Amygdala (tissue), 56 donors: ENCODE measurements at places on chromosomes 4 and X.

DNA sequence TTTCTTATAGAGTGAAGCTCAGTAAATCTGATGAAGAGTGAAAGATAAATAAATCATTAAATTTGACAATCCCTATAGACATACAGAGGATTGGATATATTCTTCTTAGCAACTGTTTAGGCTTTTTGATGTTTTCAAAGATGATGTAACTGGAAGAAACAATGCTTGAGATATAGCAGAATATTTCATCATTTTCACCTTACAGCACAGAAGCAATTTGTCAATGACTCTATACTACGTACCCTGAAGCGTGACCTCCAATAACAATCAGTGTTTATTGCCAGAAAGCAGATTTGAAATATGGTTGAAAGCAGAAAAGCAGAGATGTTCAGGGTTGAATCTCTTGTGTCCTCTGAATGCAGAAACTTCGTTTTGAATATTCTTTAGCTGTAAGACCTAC is 228.4 kb downstream of the DTHD1 start:
- DNase-seq, result no peak

- no peak for DNase-seq
Observed at GRCh38 chrX:63746278-63746677, 38.7 kb downstream of the ARHGEF9 start.

DNA sequence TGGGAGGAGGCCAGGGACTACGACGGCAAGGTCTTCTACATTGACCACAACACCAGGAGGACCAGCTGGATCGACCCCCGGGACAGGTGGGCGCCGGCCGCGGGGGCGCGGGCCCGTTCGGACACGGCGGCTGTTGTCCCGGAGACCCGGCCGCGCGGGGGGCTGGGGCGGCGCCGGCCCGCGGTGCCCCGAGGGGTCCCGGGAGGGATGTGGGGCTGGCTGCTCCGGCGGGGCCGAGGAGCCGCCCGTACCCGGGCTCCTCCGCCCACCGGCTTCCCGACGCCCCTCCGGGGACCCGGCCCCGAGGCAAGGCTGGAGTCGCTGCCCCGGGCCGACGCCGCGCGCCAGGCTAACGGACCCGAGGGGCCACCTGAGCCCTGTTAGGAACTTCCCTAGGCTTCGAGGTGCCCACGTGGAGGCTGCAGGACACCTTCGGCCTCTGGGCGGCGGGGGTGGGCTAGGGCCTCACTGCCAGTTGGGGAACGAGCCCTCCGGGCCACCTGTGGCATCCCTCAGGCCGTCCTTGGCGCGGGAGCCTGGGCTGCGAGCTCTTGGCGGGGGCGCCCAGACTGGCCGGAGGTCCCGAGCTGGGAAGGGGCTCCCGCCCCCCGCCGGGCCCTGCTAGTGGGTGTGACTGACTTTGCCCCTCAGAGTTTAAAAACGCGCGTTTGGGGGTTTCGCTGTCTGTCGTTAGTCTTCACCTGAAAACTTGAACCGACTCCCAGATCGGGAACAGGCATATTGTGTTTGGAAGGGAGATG is 660 bp downstream of the WWC2 start:
- DNase-seq, result no peak

DNA sequence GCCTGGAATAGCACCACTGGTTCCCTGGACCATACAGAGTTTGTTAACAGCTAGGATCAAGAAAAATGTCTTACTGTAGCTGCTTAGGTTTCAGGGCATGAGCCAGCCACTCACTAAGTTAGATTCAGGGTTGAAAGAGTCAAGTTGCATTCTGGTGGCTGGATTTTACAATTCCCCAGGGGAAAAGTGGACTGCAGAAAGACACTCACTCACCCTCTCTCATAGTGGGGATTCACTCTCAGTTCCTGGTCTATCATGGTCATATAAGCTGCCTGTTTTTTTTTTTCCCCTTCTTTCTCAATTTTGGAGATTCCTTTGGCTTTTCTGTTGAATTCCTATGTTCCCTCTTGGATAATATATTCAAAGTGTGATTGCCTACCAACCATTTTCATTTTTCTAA is 744.2 kb upstream of the GRIA3 start:
- DNase-seq, result no peak

DNA sequence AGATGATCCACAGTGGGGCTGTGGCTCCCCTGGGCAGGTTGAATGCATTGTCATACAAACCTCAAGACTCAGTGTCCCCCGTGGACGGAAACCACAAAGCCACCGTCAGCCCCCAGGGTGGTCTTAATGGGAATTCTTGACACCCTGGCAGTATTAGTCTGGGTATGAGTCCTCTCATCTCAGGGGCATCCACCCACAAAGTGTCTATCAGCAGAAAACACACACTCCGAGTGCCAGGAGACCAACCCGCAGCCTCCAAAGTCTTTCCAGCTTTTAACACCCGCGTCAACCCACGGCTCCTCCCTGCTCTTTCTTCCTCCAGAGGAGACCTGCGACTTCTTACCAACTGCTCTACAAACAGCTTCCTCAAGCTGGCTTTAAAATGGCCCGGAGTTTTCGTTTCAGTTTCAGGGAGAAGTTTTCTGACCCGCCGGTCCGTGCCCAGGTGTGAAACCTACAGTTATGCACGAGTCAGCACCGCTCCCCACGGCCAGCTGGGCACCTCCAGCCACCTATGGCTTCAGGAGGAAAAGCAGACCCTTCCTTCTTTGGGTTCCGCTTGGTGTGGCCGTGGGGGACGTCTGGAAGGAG is 14.4 kb upstream of the ASMTL start:
- no peak for DNase-seq

GRCh38 chr4:4456351-4456750 is 69.4 kb downstream of the NSG1 start:
- no peak for DNase-seq

DNA sequence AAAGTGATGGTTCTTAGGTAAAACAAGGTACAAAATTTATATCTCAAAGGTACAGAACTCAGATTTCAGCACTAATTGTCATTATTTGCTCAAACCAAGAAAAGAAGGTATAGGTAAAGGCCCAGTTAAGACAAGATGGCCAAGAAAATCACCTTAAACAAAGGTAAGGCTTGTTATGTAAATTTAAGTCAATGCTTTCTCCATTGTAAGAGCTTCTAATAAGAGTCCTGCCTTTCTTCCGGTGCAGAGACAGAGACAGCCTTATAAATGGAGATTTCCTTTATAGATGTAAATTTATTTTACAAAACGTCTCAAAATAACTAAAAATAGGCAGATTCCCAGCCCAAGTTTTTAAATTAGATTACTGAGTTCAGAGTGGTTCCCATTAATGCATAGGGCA is 89.9 kb downstream of the EDA start:
- DNase-seq, result no peak

DNA sequence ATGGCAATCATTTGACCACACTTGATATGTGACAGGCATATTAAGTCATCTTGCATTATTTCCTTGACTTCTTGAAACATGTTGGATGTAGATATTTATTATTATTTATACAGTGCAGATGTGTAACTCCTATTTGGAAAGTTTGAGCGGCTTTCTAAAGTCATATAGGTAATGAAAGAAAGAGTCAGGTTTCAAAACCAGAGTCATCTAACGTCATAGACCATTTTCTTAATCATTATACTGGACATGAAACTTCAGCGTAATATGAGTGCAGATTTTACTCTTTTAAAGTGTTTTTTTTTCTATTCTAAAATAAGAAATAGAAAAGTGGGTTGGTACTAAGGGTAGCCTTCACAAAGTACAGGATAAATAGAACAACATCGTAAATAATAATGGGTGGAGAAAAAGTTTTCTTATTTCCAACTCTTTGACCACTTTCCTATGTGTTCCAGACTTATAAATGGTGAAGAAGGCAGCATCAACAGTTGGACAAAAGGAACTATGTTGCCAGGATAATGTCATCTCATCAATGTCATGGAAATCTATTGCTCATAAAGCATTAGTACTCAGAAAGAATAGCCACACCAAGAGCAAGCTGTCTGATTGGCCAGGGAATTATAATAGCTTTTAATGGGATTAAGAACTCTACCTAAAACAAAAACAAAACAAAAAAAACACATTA is 108.0 kb upstream of the PCDH18 start:
- DNase-seq, result no peak

GRCh38 chrX:148043271-148043855 is 62.2 kb downstream of the FMR1NB start:
- DNase-seq, result no peak

DNA sequence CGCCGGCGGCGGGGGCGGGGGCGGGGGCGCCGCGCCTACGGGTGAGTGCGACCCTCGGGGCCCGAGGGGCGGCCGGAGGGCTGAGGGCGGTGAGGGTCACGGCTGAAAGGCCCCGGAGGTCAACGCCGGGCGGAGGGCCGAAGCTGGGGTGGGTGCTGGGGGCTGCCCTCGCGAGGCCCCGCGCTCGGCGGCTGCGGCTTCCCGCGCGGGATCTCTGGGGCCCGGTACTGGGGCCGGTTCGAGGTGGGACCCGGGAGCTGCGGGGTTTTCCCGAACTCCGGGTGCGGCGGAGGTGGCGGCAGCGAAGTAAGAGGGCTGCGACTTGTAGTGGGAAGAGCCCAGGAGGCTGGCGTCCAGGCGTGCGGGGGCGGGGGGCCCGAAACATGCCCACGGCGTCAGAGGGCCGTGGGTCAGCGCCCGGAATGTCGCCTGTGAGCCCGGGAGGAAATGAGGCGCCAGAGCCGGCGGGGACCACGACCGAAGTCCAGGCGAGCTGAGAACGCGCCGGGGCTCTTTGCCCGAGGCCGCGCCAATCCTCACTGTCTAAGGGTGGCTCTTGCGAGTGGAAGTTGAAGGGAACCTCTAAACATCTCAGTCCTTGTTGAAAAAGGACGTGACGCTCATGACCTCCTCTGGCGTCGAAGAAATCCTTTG is 407 bp downstream of the IL13RA1 start:
- DNase-seq, result no peak

- DNase-seq, result no peak
Observed at GRCh38 chrX:37820646-37821045, 26.7 kb downstream of the DYNLT3 start.

- DNase-seq, result no peak
Observed at GRCh38 chrX:40663880-40664630, 16.7 kb upstream of the CXorf38 start.

DNA sequence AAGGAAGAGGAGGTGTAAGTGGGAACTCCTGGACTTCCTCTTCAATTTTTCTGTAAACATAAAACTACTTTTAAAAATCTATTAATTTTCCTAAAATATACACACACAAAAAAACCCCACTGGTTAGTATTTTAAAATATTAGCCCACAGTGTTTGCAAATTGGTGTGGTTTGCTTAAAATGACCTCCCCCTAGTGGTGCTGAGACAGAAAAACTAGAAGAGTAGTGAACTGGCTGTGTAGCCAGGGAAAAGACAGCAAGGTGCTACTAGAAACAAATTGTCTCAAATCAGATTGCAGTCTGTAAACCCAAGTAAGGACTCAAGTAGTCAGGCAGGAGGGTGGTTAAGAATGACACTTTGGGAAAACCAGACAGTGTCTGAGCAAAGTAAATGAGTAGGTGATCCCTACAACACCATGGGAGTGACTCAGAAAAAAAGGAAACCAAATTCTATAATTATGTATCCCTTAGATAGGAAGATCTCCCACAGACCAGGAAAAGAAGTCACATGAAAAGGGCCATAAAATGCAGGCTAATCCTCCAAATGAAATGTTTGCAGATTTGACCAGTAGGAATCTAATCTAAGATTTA is 26.0 kb downstream of the AMTN start:
- DNase-seq, result no peak

- DNase-seq, result no peak
Observed at GRCh38 chrX:7432901-7433300, 284.9 kb upstream of the PUDP start.
